ENCODE measurements at places on chromosomes 6 and 20.
A peak's percentile ranks its signal among the peaks of the same experiment; 100 is the strongest.

GRCh38 chr20:46914789-46915379 is 20.2 kb downstream of the EYA2 start:
- DNase-seq = no peak

DNA sequence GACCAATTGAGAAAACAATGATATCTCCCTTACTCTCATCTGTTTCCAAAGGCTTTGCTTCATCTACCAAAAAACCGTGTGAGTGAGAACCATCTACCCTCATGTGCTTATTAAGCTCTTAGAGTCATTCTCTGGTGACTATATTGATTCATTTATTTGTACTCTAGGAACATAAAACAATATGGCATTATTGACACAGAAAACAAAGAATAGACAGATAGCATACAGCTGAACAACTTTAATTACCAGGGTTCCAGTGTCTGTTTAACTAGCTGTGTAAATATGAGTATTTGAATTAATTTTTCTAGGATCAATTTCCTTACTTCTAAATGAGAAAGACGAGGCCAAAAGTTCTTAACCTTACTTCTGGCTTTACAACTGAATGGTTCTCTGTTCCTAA is 31.3 kb upstream of the HEY2 start:
- no peak for DNase-seq

DNA sequence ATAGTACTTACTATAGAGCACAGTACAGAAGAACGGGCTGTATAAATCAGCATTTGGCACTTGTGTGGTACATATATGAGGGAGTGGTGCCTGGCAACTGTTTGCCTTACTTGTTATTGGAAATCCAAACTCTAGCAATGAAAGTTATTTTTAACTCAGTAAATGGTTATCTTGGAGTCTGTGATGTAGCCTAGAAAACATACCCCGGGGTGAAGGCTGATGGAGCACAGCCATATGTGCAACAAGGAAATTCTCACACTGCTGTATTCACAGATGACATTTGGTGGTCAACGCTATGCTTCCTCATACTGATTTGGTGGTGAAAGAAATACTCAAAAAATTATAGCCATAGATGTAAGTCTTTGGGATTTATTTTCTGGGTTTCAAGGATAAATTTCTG is 807.5 kb upstream of the FLRT3 start:
- no peak for DNase-seq

- no peak for DNase-seq
Measured at GRCh38 chr20:20518263-20518662, 150.4 kb downstream of the INSM1 start.

DNA sequence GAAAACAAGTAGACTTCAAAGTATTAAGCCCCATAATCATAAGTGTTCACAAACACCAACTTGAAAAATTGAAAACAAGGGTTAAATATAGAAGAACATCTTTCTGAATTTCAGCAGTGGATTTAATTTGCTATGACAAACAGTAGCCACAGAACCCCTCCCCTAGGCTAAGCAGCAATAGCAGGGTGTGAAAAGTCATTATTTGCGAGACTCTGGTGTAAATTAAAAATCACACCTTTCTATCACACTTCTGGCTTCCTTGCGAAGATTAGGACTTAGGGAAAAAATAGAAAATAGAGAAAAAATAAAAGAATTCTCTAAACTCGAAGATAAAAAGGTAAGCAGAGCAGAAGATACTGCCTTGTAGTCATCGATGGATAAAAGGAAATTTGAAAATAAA is 6.1 kb downstream of the SAMD3 start:
- no peak for DNase-seq

DNA sequence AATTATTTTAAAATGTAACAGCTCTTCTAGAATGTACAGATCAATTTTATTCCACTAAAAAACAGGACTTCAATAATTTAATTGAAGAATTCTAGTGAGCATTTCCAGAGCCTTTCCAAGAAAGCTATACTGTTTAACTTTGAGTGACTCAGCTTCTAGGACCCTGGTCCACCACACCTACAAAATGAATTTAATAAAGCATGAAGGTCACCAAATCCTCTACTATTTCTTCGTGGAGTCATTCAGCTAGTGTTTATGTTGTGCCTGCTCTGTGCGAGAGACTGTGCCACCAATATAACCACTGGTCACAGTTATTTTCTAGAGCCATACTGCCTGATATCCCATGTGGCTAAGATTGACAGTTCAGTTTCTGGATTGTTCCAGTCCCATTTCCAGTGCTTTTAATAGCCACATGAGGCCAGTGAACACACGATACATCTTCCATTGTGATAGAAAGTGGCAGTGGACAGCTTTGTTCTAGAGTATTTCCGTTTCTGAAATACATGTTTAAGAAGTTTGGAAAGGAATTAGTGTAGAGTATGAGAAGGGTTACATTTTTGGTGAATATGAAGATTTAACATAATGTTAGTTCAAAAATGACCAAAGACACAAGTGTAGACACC is 160.7 kb downstream of the MTHFD1L start:
- DNase-seq = no peak

GRCh38 chr20:36064658-36065426 is 89.7 kb upstream of the EPB41L1 start:
- peak; percentile 88 for DNase-seq

DNA sequence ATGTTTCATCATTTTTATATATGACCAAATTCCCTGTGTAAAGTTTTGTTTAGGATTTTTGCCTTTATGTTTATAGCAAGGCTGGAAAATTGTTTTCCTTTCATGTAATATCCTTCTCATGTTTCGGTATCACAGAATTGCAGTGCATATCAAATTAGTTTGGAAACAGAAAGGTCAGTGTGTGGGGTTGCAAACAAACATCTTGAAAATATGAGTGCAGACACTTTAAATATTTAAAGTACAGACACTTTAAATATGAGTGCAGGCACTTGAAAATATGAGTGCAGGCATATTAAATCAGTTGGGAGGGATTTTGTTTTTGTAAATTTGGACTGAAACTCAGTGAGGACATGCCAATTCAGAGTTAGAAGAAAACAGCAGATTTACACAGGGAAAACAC is 6.5 kb downstream of the SLPI start:
- no peak for DNase-seq

- DNase-seq = no peak
Measured at GRCh38 chr6:19472850-19473249, 364.3 kb upstream of the ID4 start.

GRCh38 chr20:33868595-33868994 is 57.4 kb downstream of the CHMP4B start:
- DNase-seq = no peak

DNA sequence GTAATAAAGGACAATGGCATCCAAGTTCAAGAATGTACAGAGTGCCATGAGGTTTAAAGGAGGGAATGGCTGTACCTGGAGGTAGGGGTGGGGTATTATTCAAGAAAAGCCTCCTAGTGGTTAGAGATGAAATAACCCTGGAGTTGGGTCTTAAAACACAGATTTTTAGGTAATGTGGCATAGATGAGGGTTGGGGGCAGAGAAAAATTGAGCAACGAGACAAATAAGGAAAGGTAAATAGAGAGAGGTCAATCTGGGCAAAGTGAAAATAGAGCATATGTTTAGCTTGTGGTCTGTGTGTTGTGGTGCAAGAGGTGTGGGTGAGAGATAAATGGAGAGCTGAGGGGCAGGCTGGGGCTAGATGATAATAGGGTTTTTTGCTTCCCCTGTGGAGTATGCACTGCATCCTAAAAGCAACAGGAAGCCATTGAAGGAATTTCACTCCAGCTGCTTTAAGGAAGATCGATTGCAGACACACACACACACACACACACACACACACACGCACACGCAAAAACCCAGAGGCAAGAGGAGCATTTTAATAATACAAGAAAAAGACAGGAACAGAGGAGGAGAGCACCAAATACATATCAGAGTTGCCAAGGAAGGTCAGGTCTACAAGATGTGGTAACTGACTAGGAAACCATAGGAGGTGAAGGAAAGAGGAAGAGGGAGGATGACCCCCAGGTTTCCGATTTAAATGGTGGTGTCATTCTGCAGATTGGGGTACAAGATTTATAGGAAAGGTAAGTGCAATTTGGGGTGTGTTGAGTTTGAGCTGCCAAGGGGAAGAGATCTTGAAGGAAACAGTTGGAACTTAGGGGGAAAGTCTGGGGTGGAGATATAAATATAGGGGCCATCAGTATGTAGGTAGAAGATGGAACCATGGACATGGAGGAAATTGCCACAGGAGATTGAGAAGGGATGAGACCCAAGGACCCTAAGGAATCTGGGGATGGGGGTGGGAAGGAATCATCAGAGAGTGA is 31.3 kb upstream of the ADGRF1 start:
- DNase-seq = no peak

GRCh38 chr6:3759646-3760232 is 8.2 kb upstream of the PXDC1 start:
- no peak for DNase-seq

- DNase-seq = no peak
Measured at GRCh38 chr6:137877606-137878005, 10.5 kb downstream of the TNFAIP3 start.

GRCh38 chr6:164991573-164991972 is 317.8 kb downstream of the C6orf118 start:
- no peak for DNase-seq

GRCh38 chr6:25178336-25179035 is 100.7 kb upstream of the CARMIL1 start:
- no peak for DNase-seq
